ENCODE measurements at places on chromosomes 6 and 20.

DNA sequence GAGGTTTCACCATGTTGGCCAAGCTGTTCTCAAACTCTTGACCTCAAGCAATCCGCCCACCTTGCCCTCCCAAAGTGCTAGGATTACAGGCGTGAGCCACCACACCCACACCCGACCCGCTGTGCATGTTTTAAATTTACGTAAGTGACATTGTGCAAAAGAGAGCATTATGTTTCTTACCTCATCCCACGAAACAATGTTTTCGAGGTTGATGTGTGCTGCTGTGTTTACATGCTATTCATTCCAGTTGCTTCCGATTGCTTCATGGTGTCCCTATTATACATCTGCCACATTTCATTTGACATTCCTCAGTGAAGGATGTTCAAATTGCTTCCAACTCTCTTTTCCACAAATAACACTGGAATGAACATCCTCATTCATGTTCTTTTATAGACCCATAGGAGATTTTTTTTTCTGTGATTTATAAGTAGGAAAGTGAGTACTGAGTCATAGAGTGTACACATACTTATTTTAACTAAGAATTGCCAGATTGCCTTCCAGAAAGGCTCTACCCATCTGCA is 403.9 kb upstream of the JARID2 start:
- no peak for DNase-seq

- DNase-seq: no peak
Measured at GRCh38 chr6:122066200-122066599, 333.3 kb upstream of the HSF2 start.

- peak; percentile 89 for DNase-seq
Measured at GRCh38 chr6:45930420-45931040, 85.1 kb downstream of the CLIC5 start.

GRCh38 chr20:33858666-33859065 is 47.5 kb downstream of the CHMP4B start:
- DNase-seq: no peak

- DNase-seq: peak; percentile 22
Measured at GRCh38 chr6:168186438-168186837, 107.4 kb upstream of the FRMD1 start.

GRCh38 chr6:112579601-112580000 is 232.5 kb downstream of the RFPL4B start:
- no peak for DNase-seq

GRCh38 chr20:56592211-56592610 is 36.9 kb upstream of the TFAP2C start:
- no peak for DNase-seq

DNA sequence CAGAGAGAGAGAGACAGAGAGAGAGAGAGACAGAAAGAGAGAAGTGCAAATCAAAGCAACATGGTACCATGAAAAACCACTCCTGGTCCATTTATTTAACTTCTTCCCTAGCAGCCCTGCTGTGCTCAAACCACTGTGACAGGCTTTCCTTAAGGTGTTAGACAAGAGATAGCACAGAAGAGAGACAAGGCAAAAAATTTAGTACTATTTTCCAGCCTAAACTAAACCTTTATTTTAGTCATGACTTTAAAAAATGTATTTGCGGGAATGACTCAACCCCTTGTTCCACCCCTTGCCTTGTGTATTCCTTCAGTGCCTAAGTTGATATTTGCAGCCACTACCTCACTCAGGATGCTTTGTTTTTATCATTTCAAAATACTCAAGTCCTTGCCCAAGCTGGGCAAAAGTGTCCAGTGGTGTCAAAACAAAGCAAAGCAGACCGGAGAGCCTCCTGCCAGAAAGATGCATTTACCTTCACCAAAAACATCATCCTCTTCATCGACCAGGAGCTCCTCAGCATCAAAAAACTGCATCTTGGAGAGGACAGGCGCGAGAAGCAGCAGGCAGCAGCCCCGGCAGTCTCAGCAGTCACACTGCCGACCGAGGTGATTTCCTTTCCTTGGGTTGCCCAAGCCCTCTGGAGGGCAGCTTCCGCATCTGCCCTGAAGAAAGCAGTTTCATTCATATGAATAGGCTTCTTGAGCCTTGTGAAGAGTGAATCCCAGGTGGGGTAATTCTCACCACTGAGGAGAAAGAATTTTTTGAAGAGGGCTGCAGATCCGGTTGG is at the start of gene RIPOR2:
Gene RIPOR2 (minus strand): TSS at position 595 of the 787 bp plus-strand sequence. CDS start 62 bp downstream, at position 533.
- peak; percentile 89 for DNase-seq

- DNase-seq: no peak
Measured at GRCh38 chr6:122671251-122671650, 61.0 kb downstream of the PKIB start.

GRCh38 chr6:32843331-32843978 is 392 bp downstream of the PSMB8 start:
- peak; percentile 77 for DNase-seq

DNA sequence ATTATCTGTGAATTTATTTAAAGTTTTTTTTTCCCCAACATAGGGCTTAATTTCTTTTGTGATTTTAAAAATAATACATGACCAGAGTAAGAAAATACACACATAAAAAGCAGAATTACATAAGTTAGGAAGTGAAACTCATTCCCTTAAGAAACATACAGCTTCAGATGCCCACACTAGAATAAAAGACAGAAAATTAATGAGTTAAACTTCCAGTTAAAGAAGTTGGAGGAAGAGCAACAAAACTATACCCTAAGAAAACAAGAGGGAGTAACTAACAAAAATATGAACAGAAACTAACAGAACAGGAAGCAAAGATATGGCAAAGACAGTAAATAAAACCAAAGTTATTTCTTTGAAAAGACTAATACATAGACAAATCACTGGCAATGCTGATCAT is 107.6 kb upstream of the CEP85L start:
- DNase-seq: no peak

GRCh38 chr6:91633374-91634111 is 1046.7 kb upstream of the MAP3K7 start:
- no peak for DNase-seq

DNA sequence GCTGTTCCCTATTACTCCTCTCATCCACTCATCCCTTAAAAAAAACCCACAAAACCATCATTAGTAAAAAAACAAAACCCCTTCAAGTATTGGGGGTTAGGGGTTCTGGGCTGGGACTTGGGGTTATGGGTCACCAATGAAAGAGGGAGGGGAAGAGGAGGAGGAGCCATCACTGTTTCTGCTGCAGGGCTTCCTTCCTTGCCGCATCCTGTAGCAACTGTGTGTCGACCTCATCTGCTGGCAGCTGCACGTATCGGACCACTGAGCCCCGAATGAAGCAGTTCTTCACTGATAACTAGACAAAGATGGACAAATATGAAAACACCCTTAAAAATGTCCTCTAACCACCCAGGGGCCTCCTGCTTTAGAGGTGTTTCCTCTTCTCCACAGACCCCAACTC is 2.0 kb upstream of the VARS1 start:
- DNase-seq: no peak

GRCh38 chr6:54013966-54014365 is 97.3 kb upstream of the MLIP start:
- DNase-seq: no peak

- no peak for DNase-seq
Measured at GRCh38 chr6:41917528-41917927, 3.4 kb downstream of the MED20 start.

DNA sequence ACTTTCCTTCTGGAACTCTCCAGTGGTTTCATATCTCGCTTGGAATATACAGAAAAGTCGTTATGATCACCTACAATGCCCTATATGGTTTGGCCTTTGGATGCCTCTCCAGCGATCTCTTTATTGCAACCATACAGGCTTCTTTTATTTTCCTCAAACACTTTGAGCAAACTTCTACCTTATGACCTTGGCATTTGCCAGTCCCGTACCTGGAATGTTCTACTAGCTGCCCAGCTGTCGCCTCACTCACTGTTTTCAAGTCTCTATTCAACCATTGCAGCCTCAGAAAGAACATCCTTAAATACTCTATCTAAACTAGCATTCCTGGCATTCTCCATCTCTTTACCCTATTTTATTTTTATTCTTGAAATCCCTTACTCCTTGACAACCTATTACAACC is 50.4 kb upstream of the NEDD9 start:
- DNase-seq: no peak

GRCh38 chr20:9099372-9099771 is 30.5 kb downstream of the PLCB4 start:
- DNase-seq: no peak

GRCh38 chr6:85684809-85685171 is 42.1 kb upstream of the SYNCRIP start:
- DNase-seq: no peak

GRCh38 chr6:29976253-29976587 is 33.9 kb downstream of the HLA-A start:
- DNase-seq: no peak

DNA sequence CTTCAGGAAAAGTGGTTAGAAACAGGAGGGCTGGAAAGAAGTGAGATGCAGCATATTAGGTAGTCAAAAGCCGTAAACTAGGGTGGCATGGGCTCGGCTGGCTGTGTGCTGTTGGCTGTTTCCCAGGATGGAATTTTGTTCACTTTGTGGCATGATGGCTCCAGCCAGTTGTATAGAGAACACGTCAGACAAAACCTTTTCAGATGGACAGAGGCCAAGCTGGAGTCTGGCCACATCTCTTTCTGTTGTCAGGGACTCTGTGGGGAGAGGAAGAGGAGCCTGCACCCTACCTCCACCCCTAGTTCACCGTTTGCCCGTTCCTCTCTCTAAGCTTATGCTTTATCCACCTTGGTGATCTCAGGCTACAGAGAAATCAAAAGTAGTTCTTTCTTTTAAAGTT is 22.0 kb downstream of the C6orf89 start:
- no peak for DNase-seq

- no peak for DNase-seq
Measured at GRCh38 chr20:37981568-37981967, 51.7 kb downstream of the TTI1 start.

DNA sequence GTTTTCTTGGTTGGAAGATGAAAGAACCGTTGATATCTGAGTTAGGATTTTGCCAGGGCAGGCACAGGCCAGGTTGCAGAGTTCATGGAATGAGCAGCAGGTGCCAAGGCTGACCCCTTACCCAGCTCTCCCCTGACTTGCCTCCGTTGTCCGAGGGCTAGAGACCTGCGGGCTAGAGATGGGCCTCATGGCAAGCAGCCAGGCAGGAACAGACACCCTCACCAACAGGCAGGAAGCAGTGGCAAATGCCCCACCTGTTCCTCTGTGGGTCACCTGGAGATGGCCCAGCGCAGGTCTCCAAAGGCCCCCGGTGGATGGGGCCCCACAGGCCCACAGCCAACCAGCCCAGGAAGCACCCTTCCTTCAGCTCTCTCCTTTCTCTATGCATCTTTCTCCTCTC is 186.7 kb upstream of the PMEPA1 start:
- no peak for DNase-seq

DNA sequence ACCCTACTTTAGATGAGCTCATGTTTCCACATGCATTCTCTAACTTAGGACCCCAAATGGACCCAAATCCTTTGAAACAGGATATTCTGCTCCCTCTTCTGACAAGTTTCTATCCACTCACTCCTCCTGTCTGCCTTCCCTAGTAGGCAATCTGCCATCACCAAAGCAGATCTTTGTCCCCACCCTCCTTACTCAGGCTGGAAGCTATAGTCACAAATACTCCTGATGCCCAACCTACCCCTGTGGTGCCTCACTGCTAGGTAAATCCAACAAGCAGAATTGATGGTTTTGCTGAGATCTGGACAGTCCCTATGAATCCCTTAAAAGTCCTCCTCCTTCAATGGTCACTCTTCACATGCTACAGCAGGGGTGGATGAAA is 21.7 kb downstream of the ELOVL5 start:
- no peak for DNase-seq

DNA sequence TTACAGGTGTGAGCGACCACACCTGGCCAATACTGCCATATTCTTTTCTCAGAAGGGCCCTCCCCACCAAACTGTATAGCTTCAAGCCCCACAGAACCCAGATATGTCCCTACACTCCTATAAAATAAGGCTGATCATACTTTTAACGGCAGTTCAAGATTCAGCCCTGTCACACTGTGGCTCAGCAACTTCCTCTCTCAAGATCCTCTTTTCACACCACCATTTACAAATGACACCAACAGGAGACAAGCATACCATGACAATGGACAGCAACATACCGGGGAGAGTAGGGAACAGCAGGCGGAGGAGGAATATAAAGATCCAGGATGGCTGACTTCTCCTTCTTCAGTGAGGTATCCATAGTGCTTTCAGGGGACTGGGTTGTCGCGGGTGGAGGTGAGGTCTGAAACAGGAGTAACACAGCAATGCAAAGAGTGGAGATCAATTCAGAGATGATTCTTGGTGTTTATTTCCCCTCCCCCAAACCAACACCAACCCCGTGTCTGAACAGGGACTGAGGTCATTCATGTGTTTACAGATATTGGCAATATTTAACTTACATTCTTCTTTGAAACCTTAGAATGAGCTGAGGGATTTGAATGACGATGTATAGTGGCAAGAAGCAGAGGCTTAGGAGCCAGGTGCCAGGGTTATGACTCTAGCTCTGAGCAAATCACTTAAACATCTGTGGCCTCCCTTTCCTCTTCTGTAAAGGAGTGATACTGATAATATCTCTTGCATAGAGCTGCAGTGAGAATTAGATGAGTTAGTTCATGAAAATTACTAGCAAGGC is 57.6 kb upstream of the IPCEF1 start:
- DNase-seq: no peak

DNA sequence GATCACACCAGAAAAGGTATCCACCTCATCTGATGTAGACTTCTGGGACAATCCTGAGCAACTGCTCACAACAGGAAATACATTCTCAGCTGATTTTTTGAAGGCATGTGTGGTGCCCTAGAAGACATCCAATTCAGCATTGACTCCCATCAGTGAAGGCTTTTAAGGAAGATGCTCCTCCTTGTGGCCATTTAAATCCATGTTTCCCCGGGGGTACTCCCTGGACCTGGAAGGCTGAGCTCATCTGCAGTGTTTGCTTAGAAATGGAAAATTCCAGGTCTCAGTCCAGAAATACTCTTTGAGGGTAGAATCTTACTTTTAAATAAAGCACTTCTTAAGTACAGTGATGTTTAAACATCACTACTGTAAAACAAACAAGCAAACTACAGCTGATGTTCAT is 195.5 kb upstream of the PDE10A start:
- DNase-seq: no peak

DNA sequence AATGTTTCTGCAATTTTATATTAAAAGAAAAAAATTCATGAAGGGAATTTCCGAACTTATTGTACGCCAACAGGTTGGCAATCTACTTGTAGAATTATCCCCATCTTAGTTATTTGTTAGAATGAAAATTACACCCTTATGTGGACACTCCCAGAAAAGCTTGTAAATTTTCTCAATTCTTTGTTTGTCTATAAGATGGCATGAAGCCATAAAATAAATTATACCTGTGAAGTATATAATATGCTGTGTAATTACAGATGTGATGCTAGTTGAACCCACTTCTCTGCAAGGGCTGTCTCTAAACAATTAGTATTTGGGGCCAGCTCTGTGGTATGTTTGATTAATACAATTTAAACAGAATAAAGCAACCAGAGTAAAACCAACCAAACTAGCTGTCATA is 52.1 kb upstream of the DSP start:
- no peak for DNase-seq

GRCh38 chr6:96777113-96777512 is 60.2 kb downstream of the GPR63 start:
- DNase-seq: no peak

GRCh38 chr20:35436177-35436573 is 1.9 kb downstream of the GDF5 start:
- DNase-seq: peak; percentile 51

- no peak for DNase-seq
Measured at GRCh38 chr6:52186075-52186474, at the start of gene IL17A. Gene IL17A (plus strand): TSS chr6:52186375. CDS start chr6:52186432, 57 bp downstream.

GRCh38 chr6:28355743-28356665 is 6.3 kb downstream of the ZKSCAN3 start:
- DNase-seq: peak; percentile 91

- DNase-seq: peak; percentile 66
Measured at GRCh38 chr20:32972181-32973076, 31.8 kb downstream of the SUN5 start.

- no peak for DNase-seq
Measured at GRCh38 chr6:143055213-143055612, 5.5 kb upstream of the AIG1 start.

All from endodermal cell (in vitro differentiated cells).